ENCODE measurements at places on chromosomes 5 and 9. TPM values are rescaled to one million over a fixed set of nuclear protein-coding genes. Genes with fewer than 3 reads are reported as not detected.

- no peaks in the 10 kb centered on the region for H3K27me3 ChIP-seq
- DNase-seq, result no peak
- H3K4me1 ChIP-seq, result peaks cover 17% of the 10 kb centered on the region
Measured at GRCh38 chr9:131036529-131037334, 27.8 kb downstream of the LAMC3 start.

- H3K27ac ChIP-seq, result no peak overlapping the region
- H3K4me3 ChIP-seq, result no peak overlapping the region
- no peaks in the 10 kb centered on the region for H3K36me3 ChIP-seq
- H3K27me3 ChIP-seq, result peaks cover 8% of the 10 kb centered on the region
Measured at GRCh38 chr5:87686018-87686417, 273.3 kb upstream of the CCNH start.

Gene NOXA1
- 0.97 TPM for total RNA-seq

Gene AIF1L
- total RNA-seq, result 33.1 TPM

Gene TLX3
- not detected for total RNA-seq

Measured in chondrocyte (in vitro differentiated cells).